Sigmoid colon (tissue), 7 donors: ENCODE measurements at places on chromosomes 2 and 18. TPM values are rescaled to one million over a fixed set of nuclear protein-coding genes. Genes with fewer than 3 reads are reported as not detected.

DNA sequence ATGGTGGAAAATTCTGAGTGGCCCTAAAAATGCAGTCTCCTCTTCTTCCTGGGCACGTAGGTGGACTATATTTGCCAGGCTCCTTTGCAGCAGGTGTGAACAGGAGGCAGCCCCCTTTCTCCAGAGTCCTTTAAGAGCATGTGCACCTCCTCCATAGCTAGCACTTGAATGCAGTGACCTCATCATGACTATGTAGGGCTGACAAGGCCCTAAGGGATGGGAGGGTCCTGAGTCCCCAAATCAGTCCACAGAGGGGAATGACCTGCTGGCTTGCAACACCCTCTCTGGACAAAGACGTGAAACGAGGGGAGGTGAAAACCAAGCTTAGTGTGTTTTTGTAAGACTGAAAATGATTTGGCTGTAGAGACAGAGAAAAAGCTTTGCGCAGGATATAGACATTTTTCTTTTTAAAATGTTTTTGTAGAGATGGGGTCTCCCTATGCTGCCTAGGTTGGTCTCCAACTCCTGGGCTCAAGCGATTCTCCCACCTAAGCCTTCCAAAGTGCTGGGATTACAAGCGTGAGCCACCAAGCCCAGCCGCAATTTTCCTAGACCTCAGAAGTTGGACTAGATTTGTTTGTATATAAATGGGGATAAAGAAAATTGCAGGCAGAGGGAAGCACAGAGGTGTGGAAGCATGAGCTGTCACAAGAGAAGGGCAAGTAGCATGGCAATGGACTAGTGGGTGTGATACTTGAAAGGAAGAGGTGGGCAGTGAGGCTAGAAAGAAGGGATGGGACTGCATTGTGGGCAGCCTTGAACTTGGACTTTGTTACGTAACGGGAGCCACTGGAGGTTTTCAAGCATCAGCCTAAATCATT, 28.8 kb downstream of the LONRF2 start:
- H3K27me3 ChIP-seq: no peaks in the 10 kb centered on the region
- H3K36me3 ChIP-seq: peaks cover 2% of the 10 kb centered on the region
- peaks cover 24% of the 10 kb centered on the region for H3K4me1 ChIP-seq
- H3K4me3 ChIP-seq: no peak overlapping the region
- H3K27ac ChIP-seq: peak overlapping the region; percentile 86

The RGPD3 gene
- total RNA-seq: 0.82 TPM

The NEMP2 gene
- total RNA-seq: 3.1 TPM

- H3K27me3 ChIP-seq: peaks cover 2% of the 10 kb centered on the region
- H3K27ac ChIP-seq: peak overlapping the region; percentile 75
- DNase-seq: peak; percentile 84
- no peak overlapping the region for H3K4me3 ChIP-seq
Observed at GRCh38 chr2:238169048-238169707, 10.4 kb downstream of the ERFE start.

DNA sequence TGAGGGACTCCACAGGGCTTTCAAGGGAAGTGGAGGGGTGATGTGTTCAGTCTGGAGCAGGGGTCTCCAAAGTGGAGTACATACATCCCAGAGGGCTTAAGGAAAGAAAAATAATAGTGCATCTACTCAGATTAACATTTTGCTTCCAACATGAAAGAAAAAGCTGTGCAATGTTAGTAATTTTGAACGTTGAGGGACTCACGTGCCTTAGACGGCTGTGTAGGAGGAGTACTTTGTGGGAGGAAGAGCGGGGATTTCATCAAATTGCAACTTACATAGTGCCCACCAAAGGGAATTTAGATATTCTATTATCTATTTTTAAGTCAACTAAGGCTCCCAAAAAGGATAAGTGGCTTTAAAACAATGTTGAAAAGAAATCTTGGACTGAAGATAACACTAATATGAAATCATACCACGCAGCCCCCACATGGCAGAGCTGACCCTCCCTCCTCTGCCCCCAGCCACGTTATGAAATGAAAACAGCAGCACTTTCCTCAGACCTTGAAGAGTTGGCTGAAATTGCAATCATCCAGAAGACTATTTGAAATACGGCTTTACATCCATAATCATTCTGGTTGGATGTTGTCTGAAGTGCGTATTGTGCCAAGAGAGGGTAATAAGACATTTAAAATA, 42.9 kb downstream of the MEX3C start:
- no peak for DNase-seq
- no peaks in the 10 kb centered on the region for H3K36me3 ChIP-seq
- no peak overlapping the region for H3K4me3 ChIP-seq

- H3K4me1 ChIP-seq: no peaks in the 10 kb centered on the region
- no peaks in the 10 kb centered on the region for H3K36me3 ChIP-seq
- H3K27me3 ChIP-seq: no peaks in the 10 kb centered on the region
- H3K4me3 ChIP-seq: no peak overlapping the region
Observed at GRCh38 chr2:186757009-186757408, 63.1 kb downstream of the FAM171B start.

GRCh38 chr2:63369146-63369545, 219.1 kb downstream of the WDPCP start:
- no peak overlapping the region for H3K4me3 ChIP-seq
- no peak overlapping the region for H3K27ac ChIP-seq

- H3K4me3 ChIP-seq: no peak overlapping the region
- H3K36me3 ChIP-seq: no peaks in the 10 kb centered on the region
- H3K4me1 ChIP-seq: no peaks in the 10 kb centered on the region
- H3K27me3 ChIP-seq: no peaks in the 10 kb centered on the region
- no peak overlapping the region for H3K27ac ChIP-seq
Observed at GRCh38 chr18:35778850-35779627, 193.4 kb upstream of the RMP24 start.

GRCh38 chr2:70897977-70898226, 37.8 kb upstream of the ATP6V1B1 start:
- no peak overlapping the region for H3K27ac ChIP-seq
- H3K4me1 ChIP-seq: peaks cover 29% of the 10 kb centered on the region
- DNase-seq: no peak
- H3K36me3 ChIP-seq: no peaks in the 10 kb centered on the region
- peaks cover 84% of the 10 kb centered on the region for H3K27me3 ChIP-seq
- H3K4me3 ChIP-seq: no peak overlapping the region

The CHST10 gene
- total RNA-seq: 6.8 TPM

The PROM2 gene
- 1.1 TPM for total RNA-seq
